ENCODE measurements at places on chromosomes 7 and 10. TPM values are rescaled to one million over a fixed set of nuclear protein-coding genes. Genes with fewer than 3 reads are reported as not detected.

LIPN gene
- total RNA-seq: not detected

FAM24B gene
- total RNA-seq: 1.4 TPM

DNA sequence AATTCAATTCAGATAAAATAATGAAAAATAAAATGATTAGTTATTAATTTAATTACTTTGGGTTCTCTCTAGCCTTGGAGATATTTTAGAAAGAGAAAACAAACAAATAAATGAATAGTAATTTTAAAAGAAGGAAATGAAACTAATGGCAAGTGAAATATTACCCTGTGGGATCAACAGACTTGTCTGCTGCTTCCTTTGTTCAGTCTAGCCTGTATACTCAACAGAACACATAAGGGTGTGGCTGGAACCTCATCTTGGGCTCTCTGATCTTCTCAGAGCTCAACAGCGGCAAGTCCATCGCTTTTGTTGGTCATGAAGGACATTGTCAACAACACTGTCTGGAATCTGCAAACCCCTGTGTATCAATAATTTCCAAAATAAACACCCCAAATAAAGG lies 904.9 kb downstream of the IPMK start:
- no peak for DNase-seq

DNA sequence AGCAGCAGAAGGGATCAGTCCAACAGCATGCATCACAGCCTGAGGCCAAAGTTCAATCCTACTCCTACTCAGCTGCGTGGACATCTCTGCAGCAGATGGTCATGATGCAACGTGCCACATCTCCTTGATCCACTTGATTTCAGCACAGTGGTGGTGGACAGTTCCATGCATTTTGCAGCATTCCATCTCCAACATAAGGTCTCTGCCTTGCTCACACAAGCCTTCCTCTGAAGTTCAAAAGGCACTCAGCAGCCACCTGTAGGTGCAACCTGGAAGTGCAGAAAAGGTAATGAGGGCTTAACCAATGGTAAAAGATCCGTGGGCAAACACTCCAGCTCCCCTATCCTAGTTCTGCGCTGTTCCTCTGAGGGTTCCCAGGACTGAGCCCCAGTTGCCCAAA lies 57.5 kb upstream of the CHCHD3 start:
- DNase-seq: no peak

GRCh38 chr7:28903730-28904577 lies 54.2 kb downstream of the TRIL start:
- no peak for DNase-seq

MUC3A gene
- total RNA-seq: 0.74 TPM

DNA sequence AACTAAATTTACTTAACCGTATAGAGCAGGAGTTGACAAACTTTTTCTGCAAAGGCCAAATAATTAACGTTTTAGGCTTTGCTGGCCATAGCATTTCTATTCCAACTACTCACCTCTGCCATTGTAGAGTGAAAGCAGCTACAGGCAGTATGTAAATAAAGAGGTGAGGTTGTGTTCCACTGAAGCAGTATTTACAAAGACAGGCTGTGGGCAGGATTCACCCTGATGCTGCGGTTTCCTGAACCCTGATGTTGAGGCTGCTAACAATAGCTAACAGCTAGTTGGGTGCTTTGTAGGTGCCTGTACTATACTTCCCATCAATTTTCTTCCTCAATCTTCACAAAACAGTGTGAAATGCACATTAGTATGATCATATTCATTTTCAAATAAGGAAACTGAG lies 47.0 kb upstream of the LAMB1 start:
- DNase-seq: no peak

GIMAP7 gene
- total RNA-seq: 23.5 TPM

HDAC9 gene
- total RNA-seq: 145 TPM

DNA sequence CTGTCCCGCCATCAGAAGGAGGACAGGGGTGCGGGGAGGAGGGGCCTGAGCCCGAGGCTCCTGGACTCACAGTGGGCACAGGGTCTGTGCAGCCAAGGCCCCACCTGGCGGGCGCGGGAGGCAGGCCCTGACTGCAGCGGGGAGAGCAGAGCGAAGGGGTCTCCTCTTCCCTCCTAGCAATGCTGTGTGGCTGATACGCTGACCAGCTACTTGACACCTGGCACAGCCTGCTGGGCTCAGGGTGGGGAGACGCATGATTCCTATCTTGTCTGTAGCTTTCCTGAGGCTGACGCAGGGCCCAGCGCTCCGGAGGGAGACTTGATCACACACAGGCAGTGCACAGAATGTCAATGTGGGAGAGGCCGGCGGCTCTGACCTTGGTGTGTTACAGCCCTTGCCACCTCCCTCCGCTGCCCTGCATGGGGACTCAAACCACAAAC lies 174.9 kb downstream of the ELFN1 start:
- DNase-seq: peak; percentile 78

GRCh38 chr7:4248295-4248694 lies 433.8 kb upstream of the FOXK1 start:
- DNase-seq: no peak

DNA sequence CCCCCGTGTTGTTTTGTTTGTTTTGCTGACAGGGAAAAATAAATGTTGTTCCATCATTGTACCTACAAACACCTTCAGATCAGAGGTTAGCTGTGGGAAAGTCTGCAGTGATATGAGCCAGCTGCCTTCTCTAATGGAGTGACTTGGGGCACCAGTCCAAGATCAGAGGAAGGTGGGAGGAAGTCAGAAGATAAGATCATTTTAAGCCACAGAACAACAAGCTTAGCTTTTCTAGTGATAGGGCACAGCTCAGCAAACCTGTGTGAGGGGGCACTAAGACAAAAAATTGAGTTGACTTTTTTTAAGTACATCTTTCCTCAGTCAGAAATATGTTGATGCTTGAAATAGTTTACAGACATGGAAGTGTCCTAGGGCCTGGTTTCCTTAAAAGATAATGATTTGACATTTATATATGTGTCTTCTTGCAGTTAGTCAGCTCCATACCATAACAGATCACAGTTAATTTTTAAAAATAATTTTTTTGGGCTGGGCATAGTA lies 240.3 kb upstream of the KAT6B start:
- DNase-seq: no peak

PRKAR2B gene
- total RNA-seq: 4.7 TPM

GRCh38 chr10:106874604-106874889 lies 290.0 kb downstream of the SORCS1 start:
- no peak for DNase-seq

ADARB2 gene
- total RNA-seq: not detected

GRCh38 chr7:128406314-128407232 lies 3.2 kb downstream of the IMPDH1 start:
- peak; percentile 56 for DNase-seq

- DNase-seq: no peak
Measured at GRCh38 chr7:48426966-48427555, 255.8 kb downstream of the ABCA13 start.

- DNase-seq: no peak
Measured at GRCh38 chr7:97226541-97226940, 109.0 kb downstream of the SDHAF3 start.

FZD8 gene
- total RNA-seq: 9.5 TPM

GRCh38 chr10:24008164-24009091 lies 200.5 kb upstream of the KIAA1217 start:
- DNase-seq: no peak

DNA sequence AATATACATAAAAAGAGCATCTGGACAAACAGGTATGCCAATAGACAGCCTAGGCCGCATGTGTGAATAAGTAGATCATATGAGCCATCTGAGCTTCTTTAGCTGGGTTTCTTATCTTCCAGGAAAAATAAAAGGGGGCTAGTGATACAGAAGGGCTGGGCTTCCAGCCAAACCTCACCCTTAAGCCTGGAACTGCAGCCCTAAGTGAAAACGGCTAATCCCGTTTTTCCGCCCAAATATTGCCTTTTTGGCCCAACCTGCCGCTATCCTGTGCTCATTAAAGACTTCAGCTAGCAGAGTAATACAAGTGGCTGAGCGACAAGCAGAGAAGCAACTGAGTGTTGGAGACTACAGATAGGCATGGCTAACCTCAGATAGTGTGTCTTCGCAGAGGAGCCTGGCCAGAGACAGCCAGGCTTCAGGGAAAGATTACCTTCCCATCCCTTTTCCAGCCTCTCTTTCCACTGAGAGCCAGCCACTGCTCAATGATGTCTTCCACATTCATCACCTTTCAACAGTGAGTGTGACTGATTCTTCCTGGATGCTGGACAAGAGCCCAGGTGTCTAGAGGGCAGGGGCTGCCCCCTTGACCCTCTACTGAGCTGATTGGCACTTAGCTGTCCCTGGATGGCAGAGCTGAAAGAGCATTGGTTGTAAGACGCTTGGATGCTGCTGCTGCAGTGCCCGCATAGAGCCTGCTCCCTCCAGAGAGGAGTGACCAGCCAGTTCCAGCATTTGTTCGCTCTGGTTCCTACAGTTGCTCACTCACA lies 108.9 kb downstream of the ITGB8 start:
- DNase-seq: no peak

DNA sequence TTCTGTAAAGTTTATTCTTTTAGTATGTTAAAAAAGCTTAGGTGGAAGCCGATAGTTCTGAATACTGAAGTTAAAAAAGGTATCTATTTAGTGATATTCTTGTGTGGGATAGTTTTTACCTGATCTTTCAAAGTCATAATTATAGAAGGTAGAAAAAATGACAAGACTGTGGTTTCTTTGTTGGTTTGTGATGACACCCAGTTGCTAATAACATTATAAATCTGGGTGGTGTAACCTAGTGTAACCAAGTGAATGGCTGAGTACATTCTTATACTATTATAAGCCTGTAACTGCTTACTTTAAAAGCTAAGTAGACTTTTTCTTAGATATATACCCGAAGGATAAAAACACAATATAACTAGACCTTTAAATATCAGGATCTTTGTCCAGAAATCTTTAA lies 2.3 kb downstream of the CDK13 start:
- no peak for DNase-seq

- DNase-seq: peak; percentile 26
Measured at GRCh38 chr7:6478186-6478585, 30.4 kb upstream of the DAGLB start.

GRCh38 chr7:28748933-28749584 lies 209.1 kb downstream of the TRIL start:
- peak; percentile 83 for DNase-seq

DNA sequence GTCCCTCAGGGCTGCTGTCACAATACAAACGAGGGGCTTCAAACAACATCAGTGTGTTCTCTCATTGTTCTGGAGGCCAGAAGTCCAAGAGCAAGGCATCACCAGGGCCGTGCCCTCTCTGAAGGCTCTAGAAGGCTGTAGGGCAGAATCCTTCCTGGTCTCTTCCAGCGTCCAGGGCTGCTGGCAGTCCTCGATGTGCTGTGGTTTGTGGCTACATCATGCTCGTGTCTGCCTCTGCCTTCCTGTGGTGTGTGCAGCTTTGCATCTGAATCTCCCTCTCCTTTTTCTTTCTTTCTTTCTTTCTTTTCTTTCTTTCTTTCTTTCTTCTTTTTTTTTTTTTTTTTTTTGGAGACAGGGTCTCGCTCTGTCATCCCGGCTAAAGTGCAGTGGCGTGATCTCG lies 103.5 kb downstream of the INSYN2A start:
- DNase-seq: no peak

ADCYAP1R1 gene
- total RNA-seq: 1.8 TPM

GDF2 gene
- not detected for total RNA-seq

GRCh38 chr7:148633761-148634160 lies 43.2 kb downstream of the C7orf33 start:
- no peak for DNase-seq

- no peak for DNase-seq
Measured at GRCh38 chr10:6143181-6143580, 54.3 kb downstream of the RBM17 start.

DNA sequence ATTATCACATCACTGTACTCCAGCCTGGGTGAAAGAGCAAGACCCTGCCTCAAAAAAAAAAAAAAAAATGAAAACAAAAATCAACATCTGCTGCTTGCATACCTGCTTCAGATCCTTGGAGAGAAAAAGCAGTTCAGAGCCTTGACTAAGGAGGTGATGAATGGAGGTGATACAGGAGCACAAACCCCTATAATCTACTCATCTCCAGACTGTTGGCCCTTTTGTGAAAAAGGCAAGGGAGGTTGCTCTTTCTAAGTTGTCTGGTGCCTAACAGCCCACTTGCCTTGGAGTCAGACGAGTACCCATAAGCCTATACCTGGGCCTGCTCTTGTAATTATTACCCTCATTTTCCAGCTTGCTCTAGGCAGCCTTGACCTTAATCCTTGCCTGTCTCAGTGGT lies 1.4 kb downstream of the SFXN2 start:
- no peak for DNase-seq

HYAL4 gene
- not detected for total RNA-seq

GRCh38 chr7:85154282-85154937 lies 32.4 kb downstream of the SEMA3D start:
- no peak for DNase-seq

- DNase-seq: no peak
Measured at GRCh38 chr7:25860275-25861163, 291.5 kb upstream of the NFE2L3 start.

DNA sequence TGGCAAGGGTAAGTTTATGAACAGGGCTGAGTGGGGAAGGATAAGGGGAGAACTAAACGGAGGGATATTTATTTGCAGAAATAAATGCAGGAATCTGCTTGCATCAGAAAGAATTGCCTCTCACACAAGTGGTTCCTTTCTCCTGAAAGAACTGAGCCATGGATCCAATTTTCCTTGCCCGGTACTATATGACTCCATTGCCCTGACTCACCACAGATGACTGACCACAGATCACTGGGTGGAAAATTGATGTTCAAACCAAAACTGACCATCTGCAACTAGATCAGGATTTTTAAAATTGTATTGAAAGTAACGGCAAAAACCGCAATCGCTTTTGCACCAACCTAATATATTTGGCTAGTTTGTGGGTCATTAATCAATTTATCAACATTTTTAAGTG lies 6.2 kb upstream of the MACC1 start:
- no peak for DNase-seq

MUC12 gene
- total RNA-seq: 0.62 TPM

GRCh38 chr7:23093546-23093945 lies 12.0 kb upstream of the KLHL7 start:
- DNase-seq: no peak

NPY4R2 gene
- not detected for total RNA-seq

GRB10 gene
- total RNA-seq: 52.6 TPM

XRCC2 gene
- total RNA-seq: 0.43 TPM

JCAD gene
- 94.8 TPM for total RNA-seq

- no peak for DNase-seq
Measured at GRCh38 chr10:3867454-3868270, 82.7 kb upstream of the KLF6 start.

AKR1C3 gene
- 29.6 TPM for total RNA-seq

- no peak for DNase-seq
Measured at GRCh38 chr10:119893074-119893473, 544 bp downstream of the SEC23IP start.

All from posterior vena cava (tissue), 2 donors.